Breast epithelium (tissue), 4 donors: ENCODE measurements at places on chromosomes 6 and 20. TPM values are rescaled to one million over a fixed set of nuclear protein-coding genes. Genes with fewer than 3 reads are reported as not detected.
A peak's percentile ranks its signal among the peaks of the same experiment; 100 is the strongest.

Gene MYLIP
- total RNA-seq, result 59.6 TPM

Gene NINL
- total RNA-seq, result 12.8 TPM

DNA sequence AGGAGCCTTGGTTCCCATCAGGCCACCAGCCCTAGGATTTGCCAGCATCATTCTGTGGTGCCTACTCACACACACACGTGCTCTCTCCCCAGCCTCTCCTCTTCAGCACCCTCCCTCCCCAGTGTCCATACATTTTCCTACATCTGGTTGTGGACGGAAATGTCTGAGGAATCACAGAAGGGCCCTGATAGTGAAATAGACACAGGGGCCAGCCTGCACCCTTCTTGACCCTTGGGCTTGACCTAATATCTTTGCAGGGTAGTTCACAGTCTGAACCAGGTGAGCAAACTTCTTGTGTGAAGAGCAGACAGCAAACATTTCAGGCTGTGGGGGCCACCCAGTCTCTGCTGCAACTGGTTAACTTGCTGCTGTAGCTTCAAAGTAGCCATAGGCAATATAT is 108.5 kb upstream of the NXT1 start:
- no peak for DNase-seq

- peak; percentile 74 for DNase-seq
These were observed 22.3 kb downstream of the ELOVL5 start for GRCh38 chr6:53326372-53327016.

GRCh38 chr20:14568701-14569100 is 231.3 kb upstream of the FLRT3 start:
- no peak for DNase-seq

DNA sequence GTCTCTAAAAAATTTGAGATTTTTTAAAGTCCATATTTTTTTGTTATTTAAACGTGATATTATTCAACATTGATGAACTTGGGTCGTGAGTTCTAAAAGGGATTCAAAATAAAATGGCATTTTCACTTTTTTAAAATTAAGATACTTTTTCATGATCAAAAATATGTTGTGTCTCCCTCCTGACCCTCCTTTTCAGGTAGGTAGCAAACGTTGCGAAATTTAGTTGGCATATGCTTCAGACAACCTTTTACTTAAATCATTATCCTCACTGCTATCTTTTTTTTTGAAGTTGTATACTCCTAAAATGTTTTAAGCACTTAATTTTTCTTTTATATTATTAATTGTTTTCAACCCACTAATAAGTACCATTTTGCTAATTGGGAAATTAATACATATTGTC is 133.5 kb downstream of the ARHGAP18 start:
- DNase-seq, result no peak
